Gastroesophageal sphincter (tissue), 4 donors: ENCODE measurements at places on chromosomes 1 and 21. TPM values are rescaled to one million over a fixed set of nuclear protein-coding genes. Genes with fewer than 3 reads are reported as not detected.

The AKR7A3 gene
- total RNA-seq = 0.27 TPM

The COL8A2 gene
- total RNA-seq = 57.8 TPM

DNA sequence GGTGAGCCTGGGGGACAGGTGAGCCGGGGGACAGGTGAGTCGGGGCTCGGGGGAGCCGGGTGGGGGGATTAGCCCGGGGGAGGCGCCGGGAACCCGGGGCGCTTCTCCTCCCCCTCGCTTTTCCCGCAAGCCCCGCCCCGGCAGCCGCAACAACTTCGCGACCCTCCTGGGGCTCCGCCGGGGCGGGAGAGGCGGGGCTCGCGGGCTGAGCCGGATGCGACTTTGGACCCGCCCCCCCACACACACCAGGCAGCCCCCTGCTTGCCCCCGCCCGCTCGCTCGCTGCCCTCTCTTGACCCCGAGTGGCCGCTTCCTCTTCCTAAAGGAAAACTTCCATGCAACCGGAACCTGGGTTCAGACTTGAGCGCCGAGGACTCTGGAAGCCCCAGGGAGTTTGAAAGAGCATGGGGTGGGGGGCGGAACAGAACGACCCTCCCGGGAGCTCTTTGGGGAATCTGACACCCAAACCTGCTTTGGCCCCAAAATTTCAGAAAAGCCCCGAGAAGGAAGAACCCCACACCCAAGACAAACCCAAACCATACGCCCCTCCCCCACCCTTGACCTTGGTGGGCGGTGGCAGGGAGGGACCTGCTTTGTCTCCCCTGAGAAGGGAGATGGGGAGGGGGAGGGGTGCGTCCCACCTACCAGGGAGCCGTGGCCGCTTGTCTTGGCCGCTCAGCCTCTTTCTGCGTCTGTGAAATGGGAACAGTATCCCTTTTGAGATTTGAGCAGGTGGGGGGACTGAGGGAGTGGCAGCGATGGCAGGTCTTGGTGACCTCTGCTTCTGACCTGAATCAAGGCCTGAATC lies 550 bp downstream of the ARHGEF16 start:
- peak; percentile 9 for ATAC-seq

DNA sequence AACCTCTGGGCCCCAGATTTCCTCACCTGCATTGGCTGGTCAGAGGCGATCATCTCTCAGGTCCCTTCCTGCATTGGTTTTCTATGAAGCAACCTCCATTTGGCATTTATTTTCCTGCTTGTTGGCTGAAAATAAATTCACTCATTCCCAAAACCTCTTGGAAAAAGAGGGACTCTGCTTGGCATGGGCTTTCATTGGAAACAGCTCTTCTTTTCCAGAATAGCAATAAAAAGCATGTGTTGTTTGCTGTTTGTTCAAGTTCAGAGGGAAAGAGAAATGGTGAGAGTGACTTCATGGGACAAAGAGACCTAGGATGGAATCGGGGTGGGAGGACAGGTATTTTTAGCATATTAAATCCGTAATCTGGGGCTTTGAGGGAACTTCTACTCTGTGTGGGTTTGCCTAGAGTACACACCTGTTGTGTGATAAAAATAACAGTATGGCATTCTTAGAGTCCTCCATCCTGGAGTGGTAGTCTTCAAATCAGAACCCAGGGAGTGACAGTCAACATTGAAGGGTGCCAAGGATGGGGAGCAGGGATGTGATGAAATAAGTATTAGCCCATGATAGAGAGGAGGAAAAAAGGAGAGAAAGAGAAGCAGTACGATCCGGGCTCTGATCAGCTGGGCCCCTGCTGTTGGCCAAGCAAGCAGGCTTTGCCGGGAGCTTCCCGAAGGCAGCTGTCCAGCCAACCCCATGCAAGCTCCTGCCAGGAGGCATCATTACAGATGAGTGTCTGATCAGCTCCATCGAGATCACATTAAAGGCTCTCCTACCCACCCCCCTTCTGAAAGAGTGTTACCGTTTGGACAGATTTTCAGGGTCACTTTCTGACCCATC lies 131.9 kb upstream of the NFIA start:
- no peak for ATAC-seq

DNA sequence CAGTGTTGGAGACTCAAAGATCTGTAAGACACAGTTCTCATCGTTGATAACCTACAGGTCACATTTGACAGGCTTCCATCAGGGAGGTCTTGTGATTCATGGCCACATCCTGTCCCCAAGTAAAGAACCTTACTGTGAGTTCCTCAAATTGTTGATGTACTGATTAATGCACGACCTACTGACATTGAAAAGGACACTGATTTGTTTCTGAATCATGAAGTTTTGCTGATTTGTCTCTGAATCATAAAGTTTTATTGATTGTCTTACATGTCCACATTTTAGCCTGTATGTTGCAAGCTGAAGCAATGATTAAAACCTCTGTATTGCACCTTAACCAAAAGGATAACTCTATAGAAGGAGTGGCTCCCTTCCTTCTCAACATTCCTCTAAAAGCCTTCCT lies 476.3 kb upstream of the RUNX1 start:
- no peak for ATAC-seq

GRCh38 chr1:230749635-230750034 lies 2.4 kb downstream of the CAPN9 start:
- no peak for ATAC-seq
